Inflammatory macrophage treated with lipopolysaccharide for 1 hour (primary cell): ENCODE measurements at places on chromosomes 7 and 10.
A peak's percentile ranks its signal among the peaks of the same experiment; 100 is the strongest.

DNA sequence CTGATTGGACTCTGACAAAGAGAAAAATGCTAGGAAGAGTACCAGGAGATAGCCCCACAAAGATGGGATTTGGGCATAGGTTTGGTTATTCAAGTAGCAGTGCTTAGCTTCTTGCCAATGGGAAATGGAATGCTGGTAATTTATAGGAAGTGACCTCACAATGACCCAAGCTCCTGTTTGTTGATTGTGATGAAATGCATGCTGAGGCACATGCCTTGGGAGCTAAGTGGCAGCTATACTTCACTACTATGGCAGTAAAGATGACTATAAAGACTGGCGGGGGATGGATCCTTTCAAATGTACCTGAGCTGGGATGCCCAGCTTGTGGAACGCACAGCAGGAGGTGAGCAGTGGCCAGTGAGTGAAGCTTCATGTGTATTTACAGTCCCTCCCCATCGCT is 153.8 kb downstream of the ZNF22 start:
- DNase-seq, result peak; percentile 20

GRCh38 chr7:140403878-140404564 is at the start of gene RAB19:
Gene RAB19, plus strand, starts transcription at chr7:140404058. Its CDS starts 3,589 bp downstream, at chr7:140407647.
- DNase-seq, result no peak

GRCh38 chr10:14565199-14565598 is 209.5 kb downstream of the FAM107B start:
- no peak for DNase-seq

- DNase-seq, result no peak
These were observed 47.5 kb upstream of the AGMO start for GRCh38 chr7:15609287-15609686.

GRCh38 chr7:44769776-44770294 is 21.2 kb downstream of the ZMIZ2 start:
- DNase-seq, result peak; percentile 45
